Hematopoietic multipotent progenitor cell treated with erythropoietin and hydrocortisone succinate and interleukin-3 and kit ligand, for 15 days (in vitro differentiated cells): ENCODE measurements at places on chromosomes 12 and 14.

- no peak for DNase-seq
These were observed 5.2 kb upstream of the GNG2 start for GRCh38 chr14:51855234-51855633.

- DNase-seq = no peak
These were observed 332.3 kb downstream of the EGLN3 start for GRCh38 chr14:33618361-33619105.

DNA sequence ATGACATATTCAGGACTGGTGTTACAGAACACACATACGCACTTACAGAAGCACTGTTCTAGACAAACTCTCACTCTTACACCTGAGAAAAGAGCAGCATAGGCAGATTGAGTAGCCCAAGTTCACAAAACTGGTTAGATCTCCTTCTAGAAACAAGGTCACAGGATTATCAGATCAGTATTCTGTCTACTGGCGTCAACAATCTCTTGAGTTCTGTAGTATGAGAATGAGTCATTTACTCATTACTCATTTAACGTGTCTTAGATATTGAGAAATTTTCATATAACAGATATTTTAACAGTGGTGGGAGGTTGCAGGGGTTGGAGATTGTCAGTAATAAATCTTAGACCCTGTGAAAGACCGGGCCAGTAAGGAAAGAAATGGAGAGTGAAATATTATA, 2.8 kb upstream of the TSPAN8 start:
- DNase-seq = no peak

- DNase-seq = no peak
These were observed 103.9 kb upstream of the DIO3 start for GRCh38 chr14:101457301-101457935.

GRCh38 chr12:52913431-52913821, 8.6 kb upstream of the KRT8 start:
- DNase-seq = no peak

DNA sequence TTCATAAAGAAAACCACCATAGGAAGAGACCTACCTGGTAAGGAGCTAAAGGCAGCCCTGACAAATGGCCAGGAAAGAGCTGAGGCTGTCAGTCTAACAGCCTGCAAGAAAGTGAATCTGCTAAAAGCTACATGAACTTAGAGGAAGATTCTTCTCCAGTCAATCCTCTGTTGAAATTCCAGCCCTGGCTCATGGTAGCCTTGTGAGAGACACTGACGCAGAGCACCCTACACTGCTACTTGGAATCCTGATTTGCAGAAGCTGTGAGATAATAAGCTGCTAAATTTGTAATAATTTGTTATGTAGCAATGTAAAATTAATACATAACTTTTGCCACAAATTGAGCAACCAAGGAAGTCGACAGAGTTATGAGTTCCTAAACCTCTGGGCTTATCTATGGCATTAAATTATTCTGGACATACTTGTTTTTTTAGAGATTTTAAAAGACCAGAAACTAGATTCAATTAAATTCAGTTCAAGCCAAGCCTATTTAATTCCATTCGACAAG, 257.0 kb downstream of the ETNK1 start:
- DNase-seq = no peak
